ENCODE measurements at places on chromosomes 1 and 21.

DNA sequence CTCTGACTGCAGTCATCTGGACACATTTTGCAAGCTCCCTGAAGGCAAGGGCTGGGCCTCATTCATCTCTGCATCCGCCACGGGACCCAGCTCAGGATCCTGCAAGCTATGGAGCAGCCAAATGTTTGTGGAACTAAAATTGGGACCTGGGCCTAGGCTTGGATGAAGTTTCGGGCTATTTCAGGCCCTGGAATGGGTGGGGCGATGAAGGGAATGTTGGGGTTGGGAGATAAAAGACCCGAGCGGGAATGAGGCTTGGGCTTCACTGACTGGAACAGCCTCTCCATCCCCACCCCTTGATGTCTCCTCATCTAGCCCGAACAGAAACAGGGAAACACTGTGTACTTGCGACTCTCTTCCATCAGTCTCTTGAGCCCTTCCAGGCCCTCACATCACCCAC lies 7.3 kb upstream of the AHCYL1 start:
- no peak for DNase-seq

- no peak for DNase-seq
Observed at GRCh38 chr1:64137412-64137803, 66.0 kb upstream of the UBE2U start.

GRCh38 chr1:109817881-109818270 lies 54.2 kb upstream of the EPS8L3 start:
- no peak for DNase-seq

- peak; percentile 24 for DNase-seq
Observed at GRCh38 chr1:7888248-7889081, 35.6 kb upstream of the UTS2 start.

GRCh38 chr1:11649624-11650330 lies 4.5 kb downstream of the FBXO2 start:
- no peak for DNase-seq

- no peak for DNase-seq
Observed at GRCh38 chr1:38183096-38183495, 136.5 kb upstream of the POU3F1 start.

GRCh38 chr1:214946615-214947014 lies 135.9 kb upstream of the KCNK2 start:
- DNase-seq: no peak

- DNase-seq: no peak
Observed at GRCh38 chr1:168405906-168406549, 125.4 kb downstream of the TBX19 start.

DNA sequence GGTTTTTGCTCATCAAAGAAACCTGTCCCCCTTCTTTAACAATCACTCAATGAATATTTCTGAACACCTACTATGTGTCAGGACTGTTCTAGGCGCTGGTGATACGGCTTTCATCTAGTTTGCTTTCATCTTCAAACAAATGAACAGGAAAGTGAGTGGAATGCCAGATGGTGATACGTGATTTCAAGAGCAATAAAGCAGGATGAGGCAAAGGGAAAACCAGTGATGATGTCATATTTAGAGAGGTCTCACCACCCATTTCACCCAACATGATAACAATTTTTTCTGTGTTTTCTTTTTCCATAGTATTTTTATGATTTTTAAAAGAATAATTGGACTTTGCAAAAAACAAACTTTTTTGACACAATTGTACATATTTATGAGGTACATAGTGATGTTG lies 11.3 kb upstream of the SLC6A17 start:
- DNase-seq: no peak

GRCh38 chr1:203744075-203744972 lies 20.7 kb upstream of the LAX1 start:
- peak; percentile 21 for DNase-seq

- DNase-seq: no peak
Observed at GRCh38 chr21:33488936-33489335, 2.6 kb downstream of the DNAJC28 start.

DNA sequence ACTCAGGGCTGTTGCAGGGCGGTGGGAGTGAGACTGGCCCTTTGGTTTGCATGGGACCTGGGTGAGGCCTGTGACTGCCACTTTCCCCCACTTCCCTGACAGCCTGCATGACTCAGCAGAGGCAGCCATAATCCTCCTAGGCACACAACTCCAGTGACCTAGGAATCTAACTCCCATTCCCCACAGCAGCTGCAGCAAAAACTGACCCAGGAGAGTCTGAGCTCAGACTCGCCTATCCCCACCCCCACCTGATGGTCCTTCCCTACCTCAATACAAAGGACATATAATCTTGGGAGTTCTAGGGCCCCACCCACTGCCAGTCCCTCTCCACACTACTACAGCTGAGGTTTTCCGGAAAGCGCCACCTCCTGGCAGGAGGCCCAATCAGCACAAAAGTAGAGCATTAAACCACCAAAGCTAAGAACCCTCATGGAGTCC lies 26.7 kb downstream of the NDC1 start:
- no peak for DNase-seq

DNA sequence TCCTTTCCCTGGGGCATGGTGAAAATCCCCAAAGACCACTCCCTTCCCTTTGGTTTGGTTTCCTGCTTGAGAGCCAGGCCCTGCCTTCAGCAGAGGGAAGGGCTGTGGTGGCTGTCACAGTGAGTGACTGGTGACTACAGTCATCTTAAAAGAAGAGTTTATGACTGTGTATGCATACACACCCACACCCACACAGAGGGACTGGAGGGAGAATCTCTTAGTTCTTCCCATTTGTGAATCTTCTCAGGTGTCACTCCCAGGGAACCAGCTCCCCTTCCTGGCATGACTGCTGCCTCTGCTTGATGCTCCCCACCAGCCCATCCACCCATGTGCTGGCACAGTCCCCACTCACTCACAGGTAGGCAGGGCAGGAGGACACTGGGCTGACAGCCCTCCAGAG lies 3.9 kb upstream of the KCNA2 start:
- no peak for DNase-seq

- DNase-seq: no peak
Observed at GRCh38 chr1:53951697-53952096, 5.5 kb downstream of the LRRC42 start.

- no peak for DNase-seq
Observed at GRCh38 chr1:174134003-174134659, 25.2 kb upstream of the RABGAP1L start.

DNA sequence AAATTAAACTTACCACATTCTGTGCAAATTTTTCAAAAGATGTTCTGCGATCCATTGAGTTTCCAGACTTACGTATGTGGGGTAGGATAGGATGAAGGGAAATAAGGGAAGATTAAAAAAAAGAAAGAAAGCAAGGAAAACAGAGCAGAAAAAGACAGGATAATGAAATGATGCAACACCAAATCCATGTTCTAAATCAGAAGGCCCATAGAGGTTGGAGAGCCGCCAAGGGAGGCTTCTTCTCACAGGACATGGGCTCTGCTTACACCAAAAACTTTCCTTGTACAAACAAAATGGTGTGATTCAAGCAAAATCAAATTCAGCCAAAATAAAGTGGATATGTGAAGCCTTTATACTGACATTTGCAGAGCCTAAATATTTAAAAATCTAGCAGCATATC lies 189.5 kb upstream of the GREM2 start:
- peak; percentile 78 for DNase-seq

GRCh38 chr1:147758379-147759100 lies 1.9 kb downstream of the GJA5 start:
- DNase-seq: no peak

DNA sequence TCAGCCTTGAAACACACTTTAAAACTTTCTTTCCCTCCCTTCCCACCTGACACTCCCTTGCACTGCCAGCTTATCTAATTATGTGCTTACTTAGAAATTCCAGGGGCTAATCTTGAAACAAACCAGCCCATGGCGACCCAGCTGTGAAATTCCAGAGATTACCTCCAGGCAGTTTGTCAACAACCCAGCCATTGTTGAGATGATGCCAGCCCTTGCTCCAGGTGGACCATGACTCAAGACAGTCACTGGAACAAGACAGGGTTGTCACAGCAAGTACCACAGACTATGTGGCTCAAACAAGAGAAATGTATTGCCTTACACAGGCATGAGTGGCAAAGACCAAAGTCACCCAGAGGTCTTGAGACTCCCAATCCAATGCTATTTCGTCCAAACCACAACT lies 7.9 kb downstream of the FYB2 start:
- no peak for DNase-seq

DNA sequence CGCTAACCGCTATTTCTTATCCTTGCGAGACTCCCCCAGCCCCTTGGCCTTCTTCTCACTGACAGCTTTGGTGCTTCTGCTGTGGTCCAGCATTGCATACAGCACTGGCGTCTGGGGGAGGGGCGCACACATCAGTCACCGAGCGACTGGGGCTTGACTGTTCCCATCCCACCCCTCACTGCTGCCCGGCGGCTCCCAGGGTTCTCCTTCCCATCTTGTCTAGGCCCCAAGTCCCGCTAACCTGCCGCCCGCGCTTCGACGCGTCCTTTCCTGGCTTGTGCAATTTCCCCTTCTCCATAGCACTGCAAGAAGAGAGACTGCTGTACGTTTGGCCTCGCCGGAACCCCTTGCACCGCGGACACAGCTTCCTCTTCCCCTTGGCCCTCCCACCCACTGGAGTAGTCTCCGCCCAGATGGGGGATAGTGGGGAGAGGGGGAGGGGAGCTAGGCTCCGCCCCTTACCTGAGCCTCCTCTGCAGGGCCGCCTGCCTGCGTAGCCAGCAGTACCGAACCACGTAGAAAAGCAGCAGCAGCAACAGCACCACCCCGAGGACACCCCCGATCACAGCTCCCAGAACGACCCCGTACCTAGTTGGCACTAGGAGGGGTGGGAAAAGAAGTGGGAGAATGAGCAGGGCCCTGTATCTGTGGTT lies 3.8 kb downstream of the MPZ start:
- peak; percentile 67 for DNase-seq

- DNase-seq: no peak
Observed at GRCh38 chr1:62706985-62707743, 19.0 kb upstream of the DOCK7 start.

DNA sequence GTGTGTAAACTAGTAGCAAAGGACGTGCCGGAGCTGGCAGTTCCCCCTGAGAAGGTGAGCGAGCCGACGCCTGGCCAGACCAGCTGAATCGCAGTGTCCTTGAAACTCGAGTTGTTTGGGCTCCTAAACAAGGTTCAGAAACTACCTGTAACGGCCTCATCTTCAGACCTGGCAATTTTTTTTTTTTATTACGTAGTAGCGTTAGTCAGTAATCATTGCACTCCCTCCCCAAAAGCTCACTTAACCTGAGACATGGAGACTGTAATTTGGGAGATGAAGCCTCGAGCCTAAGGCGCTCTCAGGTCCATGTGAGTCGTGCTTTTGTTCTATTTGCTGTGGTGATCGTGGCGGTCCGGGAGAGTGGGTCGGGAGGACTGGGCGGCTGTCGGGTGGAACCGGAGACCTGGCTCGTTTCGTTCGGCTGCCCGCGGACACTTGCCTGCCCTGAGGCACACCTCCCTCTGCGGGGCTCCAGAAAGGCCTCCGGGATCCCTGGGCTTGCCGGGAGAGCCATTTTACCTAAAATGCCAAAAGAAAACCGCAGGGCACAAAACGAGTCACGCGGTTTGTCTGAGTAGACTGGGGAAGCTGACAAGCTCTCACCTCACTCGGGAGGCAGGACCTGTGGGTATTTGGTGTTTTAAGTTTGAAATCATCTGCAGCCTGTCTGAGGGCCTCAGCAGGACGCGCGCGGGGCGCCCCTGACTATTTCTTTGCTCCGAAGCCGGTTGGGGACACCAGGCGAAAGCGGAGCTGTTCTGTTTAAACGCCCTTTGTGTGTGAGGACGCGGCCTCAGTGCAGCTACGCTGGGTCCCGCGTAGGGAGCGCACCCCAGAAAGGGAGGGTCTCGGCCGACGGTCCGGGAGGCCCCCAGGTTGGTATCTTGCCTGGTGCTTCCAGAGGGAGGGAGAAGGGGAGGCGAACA lies 722 bp downstream of the LHX8 start:
- DNase-seq: no peak

- DNase-seq: no peak
Observed at GRCh38 chr1:154747740-154748404, 122.2 kb downstream of the KCNN3 start.

GRCh38 chr1:22639286-22639685 lies 2.9 kb downstream of the C1QA start:
- peak; percentile 59 for DNase-seq

- DNase-seq: no peak
Observed at GRCh38 chr21:23455676-23456075, 2151.6 kb downstream of the MRPL39 start.

DNA sequence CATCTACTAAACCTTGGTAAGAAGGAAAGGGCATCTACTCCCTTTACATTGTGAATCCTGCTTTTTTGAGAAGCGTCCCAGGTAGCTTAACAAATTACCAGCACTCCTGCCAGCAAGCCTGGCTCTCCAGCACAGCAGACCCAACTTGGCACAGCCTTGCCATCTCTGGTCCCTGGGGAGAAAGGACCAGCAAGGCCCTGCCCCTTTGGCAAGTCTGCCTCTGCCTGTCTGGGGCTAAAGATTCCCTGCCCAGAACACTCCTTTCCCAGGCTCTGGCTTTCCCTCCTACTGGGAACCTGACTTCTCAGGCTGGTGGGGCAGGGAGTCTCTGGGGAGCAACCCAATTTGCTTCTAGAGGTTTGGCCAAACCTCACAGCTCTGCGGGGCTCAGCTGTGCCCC lies 68.5 kb downstream of the ATP2B4 start:
- DNase-seq: no peak

GRCh38 chr1:10189659-10190058 lies 20.7 kb upstream of the KIF1B start:
- DNase-seq: no peak

DNA sequence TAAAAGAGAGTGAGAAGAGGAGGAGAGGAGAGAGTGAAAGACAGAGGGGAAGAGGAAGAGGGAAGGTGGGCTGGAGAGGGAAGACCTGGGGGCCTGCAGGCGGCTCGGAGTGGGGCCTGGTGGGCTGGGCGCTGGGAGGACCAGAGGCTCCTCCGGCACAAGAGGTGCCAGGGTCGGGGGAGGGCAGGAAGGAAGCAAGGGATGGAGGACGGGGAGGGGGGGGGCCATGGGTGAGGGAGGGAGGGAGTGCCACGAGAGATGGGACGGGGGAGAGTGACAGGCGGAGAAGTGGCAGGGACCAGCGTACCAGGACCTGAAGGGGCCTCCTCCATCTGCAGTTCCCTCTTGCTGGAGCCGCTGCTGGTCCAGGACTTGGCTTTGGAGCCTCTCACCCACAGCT lies 87.7 kb downstream of the CASZ1 start:
- no peak for DNase-seq

- DNase-seq: peak; percentile 26
Observed at GRCh38 chr1:205317311-205317917, 4.1 kb downstream of the NUAK2 start.
